ENCODE measurements at places on chromosomes 5 and 9.

DNA sequence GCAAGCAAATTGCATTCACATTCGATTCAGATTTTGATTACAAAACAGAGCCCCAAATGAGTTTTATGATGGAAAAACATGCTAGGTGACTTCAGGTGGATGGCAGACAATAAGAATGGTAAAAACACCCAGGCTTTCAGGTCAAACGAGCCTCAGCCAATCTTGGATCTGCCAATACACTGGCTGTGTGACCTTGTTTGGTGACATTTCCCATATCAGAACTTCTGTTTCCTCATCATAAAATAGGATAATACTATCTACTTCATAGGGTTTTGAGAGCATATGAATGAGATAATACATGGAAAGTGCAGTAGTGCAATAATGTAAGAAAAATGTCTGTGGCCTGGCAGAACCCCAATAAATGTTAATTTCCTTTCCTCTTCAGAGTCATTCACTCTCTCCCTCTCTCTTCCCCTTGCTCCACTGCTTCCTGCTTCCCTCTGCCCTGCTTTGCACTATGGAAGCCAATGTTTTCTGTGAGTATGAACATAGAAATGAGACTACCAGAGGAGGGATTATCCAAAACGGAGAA is 54.7 kb downstream of the SH3RF2 start:
- no peak for DNase-seq

DNA sequence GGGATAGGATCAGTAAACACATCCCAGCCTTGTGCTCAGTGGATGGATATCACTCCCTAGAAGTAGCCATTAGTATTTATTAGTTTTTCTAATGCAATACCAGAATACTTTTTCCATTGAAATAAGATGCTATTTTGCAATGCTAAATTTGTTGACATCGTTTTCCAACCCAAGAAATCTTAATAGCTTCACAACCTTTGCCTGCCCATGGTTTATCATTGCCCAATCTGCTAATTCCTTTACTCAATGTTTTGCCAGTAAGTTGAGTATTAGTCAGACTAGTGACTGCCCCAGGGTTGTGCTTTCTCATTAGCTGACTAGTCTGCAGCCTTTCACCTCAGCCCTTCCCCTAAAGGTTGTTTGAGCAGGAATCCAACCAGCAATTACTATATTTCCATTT is 62.9 kb downstream of the NREP start:
- no peak for DNase-seq

DNA sequence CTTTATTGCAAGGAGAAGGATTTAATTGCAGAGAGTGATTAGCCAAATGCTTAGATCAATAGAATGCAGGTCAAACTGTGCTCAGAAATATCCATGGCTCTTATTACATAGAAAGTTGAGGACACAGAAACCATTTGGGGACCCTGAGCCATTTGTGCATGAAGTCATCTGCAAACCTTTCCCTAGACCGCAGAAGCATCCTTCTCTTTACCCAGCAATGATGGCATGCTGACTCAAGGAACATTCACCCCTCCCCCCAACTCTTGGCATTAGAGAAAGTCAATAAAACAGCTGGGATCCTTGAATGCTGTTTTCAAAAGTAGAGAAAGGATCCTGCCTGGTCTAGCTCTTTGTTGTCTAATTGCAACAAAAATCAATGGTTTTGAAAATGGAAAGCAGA is 73.5 kb downstream of the PPP2R2B start:
- no peak for DNase-seq

- no peak for DNase-seq
Measured at GRCh38 chr5:99926463-99926862, 608.7 kb upstream of the FAM174A start.

DNA sequence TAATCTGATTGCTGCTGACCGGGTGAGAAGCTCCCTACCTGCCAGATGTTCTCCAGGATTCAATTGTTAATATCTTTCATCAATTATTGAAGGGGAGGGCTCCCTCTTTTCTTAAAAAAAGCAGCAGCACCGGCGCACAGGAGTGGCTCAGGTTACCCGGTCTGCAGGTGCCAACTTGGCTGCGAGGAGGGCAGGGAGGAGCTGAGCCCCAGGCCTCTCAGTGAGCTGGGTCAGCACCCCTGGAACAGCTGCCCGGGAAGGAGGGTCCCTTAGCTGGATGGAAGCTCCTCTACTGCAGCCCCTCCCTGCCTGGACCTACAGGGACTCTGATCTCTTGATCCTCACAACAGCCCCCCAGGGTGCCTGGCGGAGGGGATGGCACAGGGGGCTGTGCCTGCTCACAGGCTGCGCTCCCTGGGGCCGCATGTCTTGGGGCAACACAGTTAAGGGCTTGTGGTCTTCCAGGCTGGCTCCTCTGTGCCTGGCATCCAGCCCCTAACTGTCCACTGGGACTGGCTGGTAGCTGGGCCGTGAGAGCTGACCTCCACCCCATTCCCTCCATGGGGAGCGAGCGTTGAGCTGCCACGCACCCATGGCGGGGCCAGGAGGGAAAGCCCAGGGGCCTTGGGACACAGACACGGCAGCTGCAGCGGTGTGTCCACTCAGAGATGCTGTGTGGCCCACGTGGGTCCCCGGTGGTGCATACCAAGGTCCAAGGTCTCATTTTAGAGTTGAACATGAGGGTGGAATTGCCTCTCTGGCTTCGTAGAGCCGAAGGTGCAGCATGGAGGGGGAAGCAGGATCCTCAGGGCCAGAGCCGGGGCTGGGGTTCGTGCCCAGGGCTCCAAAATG is 28.6 kb upstream of the TMEM250 start:
- DNase-seq: no peak
